ENCODE measurements at places on chromosomes 1 and 21. TPM values are rescaled to one million over a fixed set of nuclear protein-coding genes. Genes with fewer than 3 reads are reported as not detected.
A peak's percentile ranks its signal among the peaks of the same experiment; 100 is the strongest.

DNA sequence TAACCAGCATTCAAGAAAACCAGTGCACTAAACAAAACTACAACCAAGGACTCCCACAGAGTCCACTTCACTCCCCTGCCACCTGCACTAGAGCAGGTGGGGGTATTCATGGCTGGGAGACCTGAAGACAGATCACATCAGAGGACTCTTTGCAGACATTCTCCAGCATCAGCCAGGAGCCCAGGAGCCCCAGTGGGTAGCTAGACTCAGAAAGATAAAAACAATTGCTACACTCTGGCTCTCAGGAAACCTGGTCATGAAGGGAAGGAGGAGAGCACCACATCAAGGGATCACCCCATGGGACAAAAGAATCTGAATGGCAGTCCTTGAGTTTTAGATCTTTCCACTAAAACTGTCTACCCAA is 472.1 kb downstream of the PLPP3 start:
- no peak for DNase-seq

GRCh38 chr1:79792219-79792930 is 785.8 kb upstream of the ADGRL4 start:
- no peak for DNase-seq

- no peak for DNase-seq
Measured at GRCh38 chr1:112504661-112505399, 3.9 kb upstream of the WNT2B start.

DNA sequence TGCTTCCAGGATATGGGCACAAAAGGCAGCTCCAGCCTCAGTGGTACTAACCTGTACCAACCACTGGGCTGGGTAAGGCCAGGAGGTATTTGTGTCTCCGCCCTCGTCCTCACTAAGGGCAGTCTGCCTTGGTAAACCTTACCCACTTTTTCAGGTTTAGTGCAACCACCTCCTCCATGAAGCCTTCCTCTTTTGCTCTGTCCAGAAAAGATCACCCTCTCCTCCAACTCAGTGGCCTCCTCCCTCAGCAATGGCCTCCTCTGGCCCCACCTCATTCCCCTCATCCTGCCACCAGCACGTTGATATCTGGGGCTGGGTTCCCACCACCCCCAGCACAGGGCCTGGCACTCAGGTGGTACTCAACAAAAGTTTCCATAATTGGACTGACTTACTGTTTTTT is 161.5 kb downstream of the GRIK3 start:
- DNase-seq = no peak

GRCh38 chr1:216119600-216119999 is 303.6 kb downstream of the USH2A start:
- peak; percentile 13 for DNase-seq

GRCh38 chr1:67573311-67573872 is 111.6 kb upstream of the GADD45A start:
- no peak for DNase-seq

- DNase-seq = no peak
Measured at GRCh38 chr1:78291418-78291817, 199.4 kb upstream of the PTGFR start.

GRCh38 chr1:205492201-205492667 is 12.2 kb upstream of the CDK18 start:
- DNase-seq = no peak

DNA sequence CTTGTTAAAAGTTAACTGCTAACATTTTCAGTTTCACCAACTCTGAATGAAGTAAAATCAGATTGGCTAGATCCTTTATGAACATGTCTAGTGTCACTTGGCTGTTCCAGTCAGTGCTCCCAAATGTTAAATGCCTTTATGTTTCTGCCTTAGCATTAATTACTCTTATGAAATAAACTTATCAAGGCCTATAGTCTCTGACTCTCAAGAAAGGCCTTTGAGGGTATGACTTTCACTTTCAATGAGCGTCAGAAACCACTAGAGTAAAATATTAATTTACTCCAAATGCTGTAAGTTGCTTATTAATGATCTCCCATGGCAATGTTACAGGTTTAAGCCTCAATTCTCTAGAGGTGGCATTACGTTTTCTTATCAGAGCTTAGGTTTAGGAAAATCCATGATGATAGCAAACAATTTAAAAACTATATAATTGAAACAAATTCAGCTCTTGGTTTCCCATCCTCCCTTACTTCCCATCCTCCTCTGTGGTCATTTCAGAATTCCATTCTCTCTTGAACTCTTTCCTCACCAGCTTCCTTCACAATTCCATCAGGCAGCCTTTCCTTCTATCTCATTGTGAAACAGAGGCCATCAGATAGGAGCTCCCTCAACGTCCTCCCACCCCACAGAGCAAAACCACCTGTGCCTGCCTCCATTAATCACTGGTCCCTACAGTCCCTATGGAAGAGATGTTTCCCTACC is 108.6 kb upstream of the COP1 start:
- no peak for DNase-seq

DNA sequence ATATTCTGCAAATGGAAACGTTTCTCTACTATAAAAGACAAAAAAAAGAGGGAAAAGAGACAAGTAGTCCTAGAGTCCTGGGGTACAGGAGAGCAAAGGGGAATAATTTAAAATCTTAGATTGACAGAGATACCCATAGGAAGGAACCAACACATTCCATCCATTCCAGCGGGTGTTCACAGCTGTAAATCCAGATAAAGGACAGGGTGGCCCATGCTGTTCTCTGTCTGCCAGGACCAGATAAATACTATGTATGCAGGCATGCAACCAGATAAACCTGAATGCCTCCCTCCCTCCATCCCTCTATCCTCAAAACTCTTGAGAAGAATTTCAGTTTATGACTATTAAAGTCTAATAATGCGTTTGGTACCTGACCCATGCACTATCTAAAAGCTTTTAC is 131.8 kb downstream of the PTPN14 start:
- no peak for DNase-seq

GRCh38 chr1:55747408-55747841 is 532.3 kb upstream of the USP24 start:
- no peak for DNase-seq

GRCh38 chr1:233299450-233299849 is 3.9 kb upstream of the PCNX2 start:
- DNase-seq = no peak

- DNase-seq = peak; percentile 99
Measured at GRCh38 chr1:93738075-93738622, 56.5 kb upstream of the BCAR3 start.

DNA sequence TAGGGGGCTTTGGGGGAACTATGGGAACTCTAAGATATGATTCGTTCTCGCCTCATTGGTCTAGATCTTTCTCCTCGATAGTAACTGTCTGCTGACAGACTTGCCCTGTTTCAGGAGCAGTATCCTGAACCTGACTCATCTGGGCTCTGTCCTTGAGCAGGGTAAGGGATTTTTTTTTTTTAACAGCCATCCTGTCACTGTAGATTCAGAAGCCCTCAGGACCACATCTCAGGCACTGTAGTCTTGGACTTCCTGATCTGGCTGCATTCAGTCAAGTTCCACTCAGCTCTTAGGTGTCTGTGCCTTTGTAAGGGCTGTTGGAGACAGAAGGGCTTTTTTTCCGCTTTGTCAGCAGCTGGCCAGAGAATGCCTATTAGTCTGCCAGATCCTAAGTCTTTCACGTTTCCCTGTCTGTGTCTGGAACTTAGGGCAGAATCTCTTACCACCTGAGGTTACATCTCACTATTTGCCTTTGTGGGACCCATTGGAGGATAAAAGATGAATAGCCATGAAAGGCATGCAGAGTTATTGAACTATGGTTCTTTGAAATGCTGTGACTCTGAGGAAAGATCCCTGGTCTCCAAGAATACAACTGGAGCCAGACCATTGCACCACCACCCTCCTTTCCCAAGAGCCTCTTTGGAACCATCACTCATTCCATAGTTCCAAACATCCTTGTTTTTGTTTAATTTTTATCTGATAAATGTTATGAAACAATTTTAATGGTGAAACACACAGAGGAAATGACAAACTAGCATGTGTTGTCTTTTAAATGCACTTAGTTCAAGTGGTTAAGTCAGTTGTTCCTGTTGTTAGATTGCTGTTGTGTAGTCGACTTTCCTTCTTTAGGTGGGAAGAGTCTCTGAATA is 49.7 kb upstream of the MACF1 start:
- peak; percentile 37 for DNase-seq

- DNase-seq = no peak
Measured at GRCh38 chr1:36081926-36082485, 1.9 kb upstream of the TEKT2 start.

GRCh38 chr1:216814576-216815259 is 91.5 kb upstream of the ESRRG start:
- DNase-seq = no peak

DNA sequence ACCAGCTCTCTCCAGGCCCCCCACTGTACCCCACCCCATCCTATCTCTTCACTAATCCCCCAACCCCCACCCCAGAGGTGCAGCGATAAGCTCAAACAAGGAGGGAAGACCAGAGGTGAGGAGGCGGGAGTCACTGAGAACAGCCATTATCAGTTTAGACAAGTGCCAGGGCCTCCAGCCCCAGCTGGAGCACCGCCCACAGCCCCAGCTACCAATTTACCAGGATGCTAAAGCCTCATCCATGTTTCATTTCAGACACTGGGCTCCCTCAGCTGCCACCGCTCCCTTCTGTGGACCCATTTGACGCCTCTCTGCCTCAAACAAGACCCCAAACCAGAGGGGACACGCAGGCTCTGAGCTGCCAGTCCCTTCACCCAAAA is 80.6 kb downstream of the DISP3 start:
- DNase-seq = no peak

- peak; percentile 46 for DNase-seq
Measured at GRCh38 chr21:38256599-38257302, at the start of gene KCNJ15. KCNJ15 (plus strand) TSS chr21:38256991; CDS start chr21:38299262, 42,271 bp downstream.

DNA sequence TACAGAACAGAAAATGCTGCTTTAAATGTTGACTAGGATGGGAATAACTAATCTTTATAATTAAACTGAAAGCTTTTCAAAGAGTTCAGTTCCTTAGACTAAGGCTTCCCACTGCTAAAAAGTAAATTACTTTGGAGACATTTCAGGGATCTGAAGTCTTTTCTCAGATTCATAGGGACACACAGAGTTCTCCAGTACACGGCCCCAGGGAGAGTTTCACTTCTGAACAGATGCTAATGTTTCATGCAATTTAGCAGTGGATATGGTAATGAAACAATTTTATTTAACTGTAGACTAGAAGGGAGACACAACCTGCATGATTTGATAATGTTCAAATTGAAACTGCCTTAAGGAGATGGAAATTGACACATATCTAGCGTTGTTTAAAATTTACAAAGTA is 1282.6 kb downstream of the NCAM2 start:
- no peak for DNase-seq

DNA sequence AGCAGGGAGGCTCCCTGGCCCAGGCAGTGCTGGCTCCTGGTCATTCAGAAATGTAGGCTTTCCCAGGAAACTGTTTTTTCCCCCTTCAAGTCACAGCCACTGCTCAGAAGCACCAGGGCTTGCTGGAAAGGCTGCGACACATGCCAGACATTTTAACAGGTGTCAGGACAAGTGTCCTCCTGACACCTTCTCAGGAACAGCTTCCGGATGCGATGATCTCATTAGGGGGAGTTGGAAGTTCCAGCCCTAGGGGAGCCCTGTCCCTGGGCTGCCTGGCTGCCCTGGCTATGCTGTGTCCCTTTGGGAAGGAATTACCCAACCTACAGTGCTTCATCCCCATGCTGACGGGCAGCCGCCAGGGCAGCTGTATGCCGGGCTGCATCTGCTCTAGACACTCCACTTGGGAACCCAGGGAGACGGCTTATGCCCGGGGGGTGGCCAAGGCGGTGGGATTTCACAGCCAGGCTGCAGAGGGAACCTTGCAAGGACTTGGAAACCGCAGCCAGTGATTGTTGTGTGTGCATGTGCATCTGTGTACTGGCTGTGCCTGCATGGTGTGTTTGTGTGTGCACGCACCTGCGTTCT is 41.8 kb downstream of the AJAP1 start:
- DNase-seq = no peak

DNA sequence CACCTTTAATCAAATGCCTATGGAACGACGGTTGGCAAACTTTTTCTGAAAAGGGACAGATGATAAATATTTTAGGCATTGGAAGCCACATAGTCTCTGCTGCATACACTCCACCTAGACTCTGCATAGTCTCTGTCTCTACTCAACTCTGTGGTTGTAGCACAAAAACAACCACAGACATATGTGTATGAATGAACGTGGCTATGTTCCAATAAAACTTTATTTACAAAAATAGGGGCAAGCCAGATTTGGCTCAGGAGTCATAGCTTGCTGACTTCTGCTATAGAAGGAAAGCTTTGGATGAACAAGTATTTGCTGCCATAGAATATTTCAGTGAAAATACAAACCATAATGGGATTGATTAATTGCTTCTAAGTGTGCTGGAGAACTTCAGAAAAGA is 37.5 kb upstream of the ADORA3 start:
- DNase-seq = no peak

GRCh38 chr21:38455403-38455802 is 42.9 kb downstream of the ERG start:
- no peak for DNase-seq

GRCh38 chr1:229094476-229095311 is 176.2 kb upstream of the RAB4A start:
- DNase-seq = peak; percentile 77

GRCh38 chr1:13595411-13595810 is 11.8 kb downstream of the PDPN start:
- no peak for DNase-seq

- peak; percentile 93 for DNase-seq
Measured at GRCh38 chr1:225746361-225747179, 31.1 kb upstream of the SRP9 start.

GRCh38 chr1:200384818-200385390 is 24.9 kb downstream of the ZNF281 start:
- no peak for DNase-seq

- peak; percentile 62 for DNase-seq
Measured at GRCh38 chr1:216929870-216930582, 206.8 kb upstream of the ESRRG start.

DNA sequence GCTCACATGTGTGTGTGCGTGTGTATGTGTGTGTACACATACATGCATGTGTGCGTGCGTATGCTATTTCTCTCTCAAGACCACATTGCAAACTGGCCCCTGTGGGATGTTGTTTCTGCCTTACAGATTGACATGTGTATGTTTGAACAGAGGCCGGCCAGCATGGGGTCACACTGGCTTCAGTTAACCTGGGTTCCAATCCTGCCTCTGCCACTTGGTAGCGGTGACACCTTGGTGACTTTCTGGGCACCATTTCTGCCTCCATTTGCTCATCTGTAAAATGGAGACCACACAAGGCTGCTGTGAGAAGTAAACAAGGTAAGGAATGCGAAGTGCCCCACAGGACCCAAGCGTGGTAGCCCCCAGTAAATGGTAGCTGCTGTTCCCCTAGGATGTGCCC is 51.7 kb downstream of the TCP10L start:
- DNase-seq = no peak

GRCh38 chr1:36091141-36091540 is 2.4 kb downstream of the ADPRS start:
- DNase-seq = no peak

GRCh38 chr1:33342041-33342723 is 21.3 kb upstream of the A3GALT2 start:
- DNase-seq = peak; percentile 96

GUCA2B gene
- total RNA-seq = not detected

SPRR5 gene
- not detected for total RNA-seq

PPM1J gene
- 0.06 TPM for total RNA-seq

CLCA1 gene
- total RNA-seq = not detected

BRDT gene
- not detected for total RNA-seq

PIK3CD gene
- 11.1 TPM for total RNA-seq

SAMSN1 gene
- total RNA-seq = 0.63 TPM

CYP4A22 gene
- total RNA-seq = not detected

CLDN17 gene
- not detected for total RNA-seq
